ENCODE measurements at places on chromosomes 5 and 9.

- no peak for DNase-seq
Measured at GRCh38 chr5:146820987-146821386, 57.6 kb downstream of the PPP2R2B start.

GRCh38 chr9:37229455-37229854 is 109.1 kb downstream of the ZCCHC7 start:
- no peak for DNase-seq

DNA sequence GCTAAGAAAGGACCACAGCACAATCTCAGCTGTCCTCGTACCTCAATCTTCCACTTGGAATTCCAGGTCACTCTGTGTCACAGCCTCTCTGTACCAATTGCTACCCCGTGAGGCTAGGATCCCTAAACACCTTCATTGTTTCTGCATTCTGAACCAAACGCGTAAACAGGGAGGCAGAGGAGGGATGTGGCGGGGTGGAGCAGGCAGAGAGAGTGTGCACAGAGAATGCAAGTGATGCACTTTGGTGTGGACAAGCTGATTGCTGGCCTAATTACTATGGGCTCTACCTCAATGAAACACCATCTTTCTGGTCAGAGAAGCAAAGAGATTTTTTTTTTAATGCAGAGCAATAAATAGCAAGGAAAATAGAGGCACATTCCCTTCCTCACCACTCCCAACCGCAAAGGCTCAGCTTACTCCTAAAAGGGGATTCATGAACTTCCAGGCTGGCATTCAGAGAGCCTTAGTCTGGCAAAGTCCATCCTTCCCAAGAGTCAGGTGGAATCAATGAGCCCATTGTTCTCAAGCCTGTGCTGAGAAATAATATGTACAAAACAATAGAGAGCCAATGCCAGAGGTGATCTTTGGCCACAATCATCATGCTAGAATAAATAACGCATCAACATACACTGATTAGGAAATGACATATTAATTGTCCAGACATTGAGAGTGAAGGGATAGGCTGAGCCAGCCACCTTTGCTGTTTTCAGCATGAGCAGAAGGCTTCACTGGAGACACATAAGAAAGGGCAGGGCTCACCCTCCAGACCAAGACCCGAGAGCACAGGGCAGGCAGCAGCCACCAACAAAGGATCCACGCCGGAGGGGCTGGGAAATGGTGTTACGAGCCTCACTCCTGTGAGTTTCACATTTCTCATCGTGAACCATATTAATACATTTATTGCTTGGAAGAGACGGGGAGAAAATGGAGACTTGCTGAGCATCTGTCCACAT is 278.8 kb downstream of the ENC1 start:
- no peak for DNase-seq

- DNase-seq: no peak
Measured at GRCh38 chr9:111413996-111414395, 70.2 kb downstream of the ECPAS start.

- DNase-seq: no peak
Measured at GRCh38 chr5:7927466-7928375, 58.8 kb downstream of the MTRR start.

DNA sequence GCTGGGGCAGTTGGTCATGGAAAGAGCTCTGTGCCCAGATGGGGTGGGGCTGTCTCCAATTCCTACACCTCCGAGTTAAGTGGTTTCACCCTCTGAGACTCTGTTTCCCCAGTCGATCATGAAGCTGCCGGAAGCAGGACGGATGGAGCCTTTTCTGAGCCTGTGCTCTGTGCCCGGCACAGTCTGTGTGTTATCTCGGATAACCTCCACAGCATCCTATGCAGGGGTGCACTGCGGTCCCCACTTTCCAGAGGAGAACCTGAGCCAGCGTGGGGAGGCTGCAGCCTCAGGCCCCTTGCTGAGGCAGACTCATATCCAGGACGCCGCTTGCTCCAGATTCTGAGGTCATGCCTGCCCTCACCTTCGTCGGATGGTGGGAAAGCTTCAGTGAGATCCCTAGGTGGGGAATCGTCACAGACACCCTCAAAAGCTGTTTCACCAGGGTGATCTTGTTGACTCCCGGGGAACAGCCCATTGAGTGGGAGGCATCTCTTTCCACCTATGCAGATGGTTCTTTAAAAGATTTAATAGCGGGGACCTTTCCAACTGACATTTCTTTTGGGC is 6.9 kb upstream of the COL5A1 start:
- DNase-seq: no peak

DNA sequence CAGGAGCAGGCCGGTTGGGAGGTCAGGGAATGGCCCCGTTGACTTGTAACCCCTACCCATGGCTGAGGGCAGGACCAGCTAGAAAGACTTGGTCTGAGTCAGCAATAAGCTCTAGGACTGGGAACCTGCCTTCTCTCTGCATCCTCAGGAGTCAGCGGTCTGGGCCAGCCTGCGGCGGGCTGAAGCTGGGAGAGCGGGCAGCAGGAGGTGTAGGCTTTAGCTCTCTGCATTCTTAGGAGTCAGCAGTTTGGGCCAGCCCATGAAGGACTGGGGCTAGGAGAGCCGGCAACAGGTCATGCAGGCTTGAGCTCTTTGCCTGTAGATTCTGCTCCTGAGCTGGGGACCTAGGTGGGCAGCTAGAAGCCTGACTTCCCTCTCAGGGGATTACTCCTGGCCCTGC is 6.4 kb upstream of the SMIM32 start:
- DNase-seq: no peak

DNA sequence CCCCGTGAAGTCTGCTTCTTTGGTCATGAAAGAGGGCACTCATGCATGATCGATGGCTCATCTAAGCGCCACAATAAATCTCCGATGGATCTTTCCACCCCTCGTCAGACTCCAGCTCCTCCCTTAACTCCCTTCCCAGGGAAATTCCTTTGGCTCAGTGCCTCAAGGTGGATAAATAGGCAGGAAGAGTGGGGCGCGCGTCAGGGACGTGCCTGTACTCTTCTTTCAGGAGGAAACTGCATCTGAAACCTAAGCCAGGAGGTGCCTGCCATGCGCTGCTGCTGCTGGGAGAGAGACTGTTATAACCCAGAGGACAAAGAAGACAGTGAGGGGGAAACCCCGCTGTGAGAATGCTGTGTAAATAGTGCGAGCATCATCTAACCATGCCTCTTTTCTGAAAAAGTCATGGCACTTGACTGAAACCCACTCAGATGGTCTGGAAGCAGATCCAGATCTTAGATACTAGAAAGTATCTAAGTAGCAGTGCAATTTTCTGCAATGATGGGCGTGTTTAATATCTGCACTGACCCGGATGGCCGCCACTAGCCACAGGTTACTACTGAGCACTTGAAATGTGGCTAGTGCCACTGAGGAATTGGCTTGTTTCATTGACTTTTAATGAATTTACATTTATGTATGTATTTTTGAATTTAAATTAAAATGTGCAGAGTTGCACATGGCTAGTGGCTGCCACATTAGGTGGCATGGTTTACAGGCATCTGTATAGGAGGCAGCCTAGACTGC is 120.3 kb upstream of the BASP1 start:
- DNase-seq: no peak

DNA sequence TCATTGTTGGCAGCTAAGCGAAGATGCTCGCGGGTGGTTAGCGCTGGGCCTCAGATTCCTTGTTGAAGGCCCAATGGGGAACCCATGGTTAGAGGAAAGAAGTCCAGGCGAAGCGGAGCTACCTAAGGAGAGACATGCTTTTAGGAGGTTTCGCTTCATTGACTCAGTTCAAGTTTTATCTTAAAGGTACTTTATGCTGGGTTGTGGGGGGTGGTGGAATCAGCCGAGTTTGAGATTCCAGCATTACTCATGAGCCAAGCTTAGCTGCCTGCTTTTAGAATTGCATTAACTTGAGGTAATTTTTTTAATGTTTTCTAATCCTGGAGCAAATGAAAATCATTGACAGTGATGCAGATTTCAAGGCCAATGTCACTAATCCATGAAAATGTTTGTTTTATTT is 16.1 kb downstream of the MEGF10 start:
- no peak for DNase-seq

DNA sequence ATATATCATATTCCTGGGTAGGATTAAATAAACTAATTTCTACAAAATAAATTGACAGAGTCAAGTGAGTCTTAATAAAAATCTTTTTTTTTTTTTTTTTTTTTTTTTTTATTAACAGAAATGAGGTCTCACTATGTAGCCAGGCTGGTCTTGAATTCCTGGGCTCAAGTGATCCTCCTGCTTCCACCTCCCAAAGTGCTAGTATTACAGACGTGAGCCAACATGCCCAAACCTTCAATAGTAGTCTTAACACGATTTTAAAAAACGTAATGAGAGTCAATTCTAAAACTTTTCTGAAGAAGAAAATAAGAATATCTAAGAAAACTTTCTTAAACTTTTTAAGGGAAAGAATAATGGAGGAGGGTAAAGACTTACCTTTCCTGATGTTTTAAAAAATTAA is 84.2 kb downstream of the YIPF5 start:
- DNase-seq: no peak

GRCh38 chr5:96316017-96316416 is 117.0 kb downstream of the PCSK1 start:
- no peak for DNase-seq

- no peak for DNase-seq
Measured at GRCh38 chr9:110933350-110934001, 104.8 kb downstream of the LPAR1 start.

GRCh38 chr5:6674421-6674820 is 38.8 kb upstream of the TENT4A start:
- no peak for DNase-seq

DNA sequence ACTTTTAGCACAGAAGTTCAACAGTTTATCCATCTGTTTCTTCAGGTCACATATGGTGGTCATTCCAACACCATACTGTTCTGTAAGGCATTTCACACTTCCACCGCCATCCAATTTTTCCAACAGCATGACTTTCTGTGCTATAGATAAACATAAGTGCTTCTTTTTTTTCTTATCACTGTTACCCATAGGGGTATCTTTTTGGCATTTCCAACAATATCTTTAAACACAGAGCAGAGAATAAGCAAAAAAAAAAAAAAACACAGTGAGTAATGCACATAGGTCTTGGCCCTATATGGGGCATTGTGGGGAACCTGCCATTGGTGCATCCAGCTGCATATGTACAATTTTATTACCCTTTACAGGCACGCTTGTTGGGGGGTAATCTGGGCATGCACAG is 12.2 kb upstream of the ZNF367 start:
- DNase-seq: no peak

- no peak for DNase-seq
Measured at GRCh38 chr5:56029457-56029856, 34.7 kb upstream of the IL6ST start.

DNA sequence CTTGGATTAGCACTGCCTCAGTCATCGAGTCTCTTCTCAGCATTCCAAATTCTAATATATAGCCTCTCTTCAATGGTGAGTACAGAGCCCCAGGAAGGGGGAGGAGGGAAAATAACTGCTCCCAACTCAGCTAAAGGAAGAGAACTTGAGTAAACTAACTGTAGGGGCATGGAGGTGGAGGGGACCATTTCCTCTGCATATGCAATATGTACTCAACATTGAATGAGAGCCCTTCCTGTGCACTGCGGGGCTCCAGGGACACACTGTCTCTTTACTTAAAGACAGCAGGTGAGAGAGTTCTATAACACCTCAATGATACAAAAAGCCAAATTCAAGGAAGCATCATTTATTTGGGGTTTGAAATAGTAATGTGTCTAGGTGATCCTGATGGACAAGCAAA is 75.1 kb downstream of the GNAQ start:
- no peak for DNase-seq

DNA sequence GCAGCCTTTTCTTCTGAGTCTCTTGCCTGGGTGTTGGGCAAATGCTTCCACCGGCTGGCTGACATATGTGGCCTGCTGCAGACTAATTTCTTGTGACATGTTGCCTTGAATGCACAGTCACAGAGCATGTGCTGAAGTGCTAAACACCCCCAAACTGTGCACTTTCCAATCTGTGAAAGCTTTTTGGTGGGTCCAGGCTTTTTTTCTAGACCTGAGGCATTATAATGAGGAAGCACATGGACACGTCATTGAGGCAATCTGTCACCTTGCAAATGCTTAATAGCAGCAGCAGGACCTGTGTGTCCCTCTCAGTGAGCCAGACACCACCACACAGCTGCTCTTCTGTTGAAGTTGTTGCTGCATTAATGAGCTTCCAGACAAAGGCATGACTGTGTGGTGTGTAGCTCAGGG is 274.7 kb downstream of the ELAVL2 start:
- DNase-seq: no peak

- no peak for DNase-seq
Measured at GRCh38 chr5:37090781-37091180, 158.4 kb downstream of the CPLANE1 start.

DNA sequence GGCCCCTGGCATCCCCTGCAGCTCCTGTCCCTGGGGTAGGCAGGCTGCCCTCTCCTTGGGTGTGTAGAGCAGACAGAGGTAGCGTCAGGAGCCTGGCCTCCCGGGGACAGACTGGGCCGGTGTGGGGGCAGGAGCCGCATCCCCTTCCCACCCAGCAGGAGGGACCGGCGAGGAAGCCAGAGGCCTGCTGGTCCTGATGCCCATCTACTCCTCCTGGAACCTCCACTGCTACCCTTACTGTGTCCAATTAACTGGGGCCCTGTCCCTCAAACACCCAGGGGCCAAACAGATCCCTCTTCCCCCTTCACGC is 15.6 kb downstream of the RALGDS start:
- DNase-seq: no peak

GRCh38 chr5:143437666-143438273 is 34.3 kb upstream of the NR3C1 start:
- no peak for DNase-seq

- DNase-seq: no peak
Measured at GRCh38 chr5:36300927-36301540, 668 bp downstream of the RANBP3L start.

DNA sequence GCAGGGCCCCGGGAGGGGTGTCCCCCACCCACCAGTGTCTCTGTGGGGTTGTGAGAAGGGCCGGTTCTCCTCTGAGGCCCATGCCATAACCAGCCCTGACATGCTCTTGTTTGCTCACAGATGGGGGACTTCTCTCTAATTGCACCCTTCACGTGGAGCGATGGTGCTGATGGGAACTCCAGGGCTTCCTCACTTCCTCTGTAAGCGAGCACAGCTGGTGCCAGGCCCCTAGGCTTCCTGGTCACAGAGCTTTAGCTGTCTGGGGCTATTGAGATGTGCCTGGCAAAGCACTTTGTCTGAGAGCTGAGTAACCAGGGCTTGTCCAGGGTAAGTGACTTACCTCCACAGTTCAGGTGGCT is 36.4 kb downstream of the PHF2 start:
- DNase-seq: no peak

Measured in stimulated activated CD8-positive, alpha-beta memory T cell treated with anti-CD3 and anti-CD28 coated beads, Interleukin-2, amount 100 ng/mL, for 48 hours (primary cell).